Hematopoietic multipotent progenitor cell (in vitro differentiated cells): ENCODE measurements at places on chromosomes 11 and 22.

DNA sequence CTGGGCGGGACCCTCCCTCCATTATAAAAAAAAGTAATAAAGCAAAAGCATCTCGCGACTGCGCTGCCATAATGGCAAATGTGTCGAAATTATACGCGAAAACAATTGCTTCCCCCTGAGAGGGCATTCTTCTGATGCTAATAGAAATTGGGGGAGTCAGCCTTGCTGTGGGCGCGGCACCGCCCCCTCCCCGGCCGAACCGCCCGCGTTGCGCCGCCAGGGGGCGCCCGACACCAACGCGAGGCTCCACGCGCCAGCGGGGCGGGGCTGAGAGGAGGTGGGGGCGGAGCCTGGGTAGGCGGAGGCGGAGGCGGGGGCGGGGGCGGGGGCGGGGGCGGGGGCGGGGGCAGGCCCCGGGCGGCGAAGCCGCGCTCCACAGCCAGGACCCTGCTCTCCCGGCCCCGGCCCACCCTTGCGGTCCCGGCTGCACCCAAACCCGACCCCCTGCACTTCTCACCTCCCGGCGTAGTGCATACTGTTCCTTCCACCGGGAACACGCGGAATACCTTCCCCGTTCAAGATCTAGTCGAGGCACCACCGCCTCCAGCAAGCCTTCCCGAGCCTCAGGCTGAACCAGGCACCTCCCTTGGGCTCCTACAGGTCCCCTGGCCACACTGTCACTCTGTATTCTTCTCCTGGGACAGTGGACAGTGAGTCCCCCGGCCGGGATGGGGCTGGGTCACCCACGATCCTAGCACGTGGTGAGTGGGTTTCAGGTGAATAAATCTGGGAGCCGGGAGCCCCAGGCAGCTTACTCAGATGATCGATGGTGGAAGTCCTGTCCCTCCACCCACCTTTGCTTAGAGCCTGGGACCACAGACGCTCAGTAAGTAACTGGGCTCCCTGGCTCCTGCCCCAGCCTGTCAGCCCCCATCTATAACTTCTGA, 15.5 kb upstream of the UPK3A start:
- peak; percentile 93 for DNase-seq

GRCh38 chr11:108698844-108699642, 34.2 kb downstream of the DDX10 start:
- no peak for DNase-seq

DNA sequence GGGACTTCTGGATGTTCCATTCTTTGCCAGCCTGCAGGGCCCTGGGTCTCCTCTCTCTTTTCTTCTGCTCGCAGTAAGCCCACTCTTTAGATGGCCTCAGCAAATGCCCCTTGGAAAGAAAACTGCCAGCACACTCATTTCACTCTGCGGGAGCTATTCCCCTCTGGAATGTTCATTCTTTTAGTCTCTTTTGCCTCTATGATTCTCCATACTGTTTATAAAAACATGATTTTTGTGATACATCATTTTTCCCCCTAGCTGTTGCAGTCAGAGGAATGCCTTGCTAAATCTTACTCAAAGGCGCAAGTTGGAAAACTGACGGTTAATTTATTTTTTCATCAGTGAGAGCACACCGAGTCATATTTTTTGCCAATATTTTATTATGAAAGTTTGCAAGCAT, 184.9 kb downstream of the SNX19 start:
- no peak for DNase-seq

- DNase-seq: peak; percentile 58
Observed at GRCh38 chr22:42977569-42977968, 37.4 kb downstream of the PACSIN2 start.

DNA sequence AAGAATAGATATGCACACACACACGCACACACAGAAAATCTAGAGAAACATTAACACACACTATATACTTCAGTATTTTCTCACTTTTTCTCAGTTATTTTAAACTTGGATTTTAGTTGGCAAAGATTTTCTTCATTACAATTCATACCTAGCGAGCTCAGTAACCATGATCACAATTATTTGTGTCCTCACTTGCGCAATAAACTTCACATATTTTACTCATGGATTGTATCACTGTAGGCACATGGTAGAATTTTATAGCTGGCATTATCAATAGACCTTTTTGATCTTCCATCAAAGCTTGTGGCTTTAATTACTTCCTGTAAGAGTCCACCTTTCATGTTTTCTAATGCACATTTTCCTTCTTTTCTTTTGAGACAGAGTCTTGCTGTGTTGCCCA, 4.8 kb upstream of the XKR3 start:
- no peak for DNase-seq

DNA sequence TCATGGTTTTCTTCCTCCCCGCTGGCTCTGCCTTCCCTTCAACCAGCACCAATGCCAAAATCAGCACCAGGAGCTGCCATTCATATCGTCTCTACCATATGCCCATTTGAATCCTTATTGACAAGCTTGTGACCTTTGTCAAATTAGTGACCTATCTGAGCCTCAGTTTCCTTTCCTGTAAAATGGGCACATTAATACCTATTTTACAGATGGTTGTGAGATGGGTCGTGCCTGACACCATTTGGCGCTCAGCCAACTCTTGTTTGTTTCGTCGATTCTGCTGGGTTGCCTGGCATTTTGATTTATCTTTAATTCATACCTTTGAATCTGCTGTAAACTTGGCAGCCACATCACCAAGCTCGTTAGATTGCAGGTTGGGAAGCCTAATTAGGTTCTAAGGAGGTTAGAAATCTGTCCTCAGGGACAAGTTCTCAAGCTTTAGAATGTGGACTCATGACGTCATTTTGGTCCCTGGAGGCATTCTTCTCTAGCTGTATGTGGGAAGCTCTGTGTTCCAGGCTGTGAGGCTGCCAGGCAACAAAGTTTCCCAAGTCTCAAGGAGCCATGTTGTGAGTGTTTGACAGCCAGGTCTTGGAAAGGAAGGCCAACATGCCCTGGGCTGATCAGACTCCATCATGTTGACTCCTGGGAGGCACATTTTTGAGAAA, 61.0 kb downstream of the RPS6KA4 start:
- no peak for DNase-seq

DNA sequence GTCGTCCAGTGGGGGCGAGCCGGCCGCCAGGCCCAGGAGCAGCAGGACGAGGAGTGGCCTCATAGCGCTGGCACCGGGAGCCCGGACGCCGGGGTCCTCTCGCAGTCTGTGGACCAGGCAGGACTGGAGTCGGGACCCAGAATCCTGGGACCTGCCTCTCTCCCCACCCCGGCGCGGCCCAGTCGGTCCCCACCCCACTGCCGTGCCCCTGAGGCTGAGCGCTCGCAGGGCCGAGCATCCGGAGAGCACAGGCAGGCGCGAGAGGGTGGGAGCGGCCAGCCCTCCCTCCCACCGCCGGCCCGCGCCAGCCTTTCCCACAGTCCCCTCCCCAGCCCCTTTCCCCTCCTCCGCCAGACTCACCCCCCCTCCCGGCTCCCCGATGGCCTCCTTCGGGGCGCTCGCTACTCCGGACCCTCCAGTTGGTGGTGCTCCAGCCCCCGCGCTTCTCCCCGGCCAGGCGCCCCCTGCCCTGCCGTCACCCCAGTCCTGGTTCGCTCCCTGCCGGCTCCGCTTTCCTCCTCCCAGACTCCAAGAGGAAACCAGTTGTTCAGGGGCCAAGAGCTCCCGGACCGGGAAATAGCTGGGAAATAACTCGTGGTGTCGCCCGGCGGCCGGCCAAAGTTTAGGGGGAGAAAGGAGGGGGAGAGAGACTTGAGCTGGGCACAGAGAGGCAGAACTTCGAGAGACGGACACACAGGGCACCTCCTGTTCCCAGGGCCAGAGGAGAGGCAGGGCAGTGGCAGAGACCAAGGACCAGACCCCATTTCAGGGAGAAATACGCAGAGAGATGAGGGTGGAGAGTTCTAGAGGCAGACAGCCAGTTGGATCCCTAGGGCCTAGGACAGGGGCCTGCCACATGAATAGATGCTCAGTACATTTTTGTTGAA, at the start of gene C1QTNF5:
TSS of gene C1QTNF5 (minus strand) at position 549 of the 887 bp plus-strand sequence. CDS start at position 63, 486 bp downstream.
- no peak for DNase-seq
